ENCODE measurements at places on chromosomes 16 and 17. TPM values are rescaled to one million over a fixed set of nuclear protein-coding genes. Genes with fewer than 3 reads are reported as not detected.

PIRT gene
- total RNA-seq = not detected

CACNG1 gene
- total RNA-seq = not detected

LAT gene
- 13.4 TPM for total RNA-seq

PHOSPHO1 gene
- total RNA-seq = 1.7 TPM

CES5A gene
- total RNA-seq = not detected

IGF2BP1 gene
- not detected for total RNA-seq

TLCD3A gene
- total RNA-seq = 11.9 TPM

OR1E2 gene
- not detected for total RNA-seq

RPH3AL gene
- 33.3 TPM for total RNA-seq

MYL4 gene
- 2.2 TPM for total RNA-seq

TEKT5 gene
- total RNA-seq = not detected

Measured in upper lobe of right lung (tissue), 1 donor.